ENCODE measurements at places on chromosomes 7 and 10.

GRCh38 chr10:61888744-61889143 lies 12.8 kb upstream of the ARID5B start:
- no peak for DNase-seq

DNA sequence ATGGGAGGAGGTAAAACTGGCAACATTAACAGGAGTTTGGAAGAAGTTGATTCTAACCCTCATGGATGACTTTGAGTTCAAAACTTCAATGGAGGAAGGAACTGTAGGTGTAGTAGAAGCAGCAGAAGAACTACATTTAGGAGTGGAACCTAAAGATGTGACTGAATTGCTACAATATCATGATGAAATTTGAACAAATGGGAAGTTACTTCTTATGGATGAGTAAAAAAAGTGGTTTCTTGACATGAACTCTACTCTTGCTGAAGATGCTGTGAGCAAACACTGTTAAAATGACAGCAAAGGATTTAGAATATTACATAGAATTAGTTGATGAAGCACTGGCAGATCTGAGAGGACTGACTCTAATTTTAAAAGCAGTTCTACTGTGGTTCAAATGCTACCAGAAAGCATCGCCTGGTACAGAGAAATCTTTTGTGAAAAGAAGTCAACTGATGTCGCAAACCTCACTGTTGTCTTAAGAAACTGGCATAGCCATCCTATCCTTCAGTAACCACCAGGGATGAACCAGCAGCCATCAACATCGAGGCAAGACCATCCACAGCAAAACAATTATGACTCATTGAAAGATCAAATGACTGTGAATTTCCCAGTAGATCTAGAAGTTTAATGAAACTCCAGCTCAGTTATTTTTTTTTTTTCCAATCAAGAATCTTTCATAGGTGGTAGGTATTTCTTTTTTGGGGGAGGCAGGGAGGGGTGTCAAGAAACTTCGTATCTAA lies 20.8 kb downstream of the BRAF start:
- DNase-seq, result no peak

GRCh38 chr7:143282124-143282523 lies 2.6 kb upstream of the TMEM139 start:
- DNase-seq, result no peak

GRCh38 chr10:112565434-112566053 lies 118.5 kb downstream of the VTI1A start:
- DNase-seq, result no peak

DNA sequence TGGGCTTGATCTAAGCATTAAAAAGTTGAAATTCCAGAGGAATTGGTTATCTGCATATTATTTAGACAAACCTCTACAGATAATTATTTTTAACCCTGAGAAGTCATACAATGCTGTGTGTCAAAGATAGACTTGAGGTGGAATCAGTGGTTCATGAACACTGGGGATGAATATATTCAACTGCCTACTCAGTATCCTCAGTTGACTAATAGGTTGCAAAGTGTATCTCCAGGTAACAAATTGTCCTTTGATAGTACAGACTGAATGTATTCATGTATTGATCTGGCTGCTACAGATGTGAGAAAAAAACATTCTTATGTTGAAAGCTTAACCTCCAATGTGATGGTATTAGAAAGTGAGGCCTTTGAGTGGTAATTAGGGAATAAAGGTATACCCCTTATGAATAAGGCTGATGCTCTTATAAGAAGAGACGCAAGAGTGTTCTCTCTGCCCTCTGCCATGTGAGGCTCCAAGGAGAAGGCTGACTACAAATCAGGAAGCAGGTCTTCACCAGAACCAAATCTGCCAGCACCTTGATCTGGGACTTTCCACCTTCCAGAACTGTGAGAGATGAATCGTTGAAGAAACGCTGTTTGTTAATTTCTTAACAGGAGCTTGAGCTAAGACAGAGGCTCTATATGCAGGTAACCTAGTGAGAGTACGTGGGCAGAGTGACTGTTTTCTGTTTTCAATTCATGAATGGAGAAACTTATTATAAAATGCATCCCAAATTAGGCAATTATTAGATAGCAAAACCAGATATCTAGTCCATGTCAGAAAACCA lies 7.5 kb downstream of the MRPL32 start:
- no peak for DNase-seq

DNA sequence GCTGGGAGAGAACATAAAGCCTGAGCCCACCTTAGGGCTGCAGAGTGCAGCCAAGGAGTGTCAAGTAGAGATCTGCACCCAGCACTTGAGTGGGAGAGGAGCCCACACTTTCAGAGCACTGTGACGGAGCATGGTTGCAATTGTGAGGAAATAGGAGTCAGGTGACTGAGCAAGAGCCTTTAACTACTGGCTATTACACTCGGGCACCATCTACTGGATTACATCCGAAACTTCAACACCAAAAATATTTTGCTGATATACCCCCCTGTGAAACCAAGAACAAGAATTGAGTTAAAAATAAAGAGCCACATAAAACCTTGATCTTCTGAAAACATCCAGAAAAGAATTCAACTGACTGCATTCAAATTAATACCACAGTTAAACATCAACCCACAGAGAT lies 657.9 kb downstream of the NXPH1 start:
- DNase-seq, result no peak

GRCh38 chr10:88456730-88457129 lies 126.4 kb downstream of the RNLS start:
- no peak for DNase-seq

DNA sequence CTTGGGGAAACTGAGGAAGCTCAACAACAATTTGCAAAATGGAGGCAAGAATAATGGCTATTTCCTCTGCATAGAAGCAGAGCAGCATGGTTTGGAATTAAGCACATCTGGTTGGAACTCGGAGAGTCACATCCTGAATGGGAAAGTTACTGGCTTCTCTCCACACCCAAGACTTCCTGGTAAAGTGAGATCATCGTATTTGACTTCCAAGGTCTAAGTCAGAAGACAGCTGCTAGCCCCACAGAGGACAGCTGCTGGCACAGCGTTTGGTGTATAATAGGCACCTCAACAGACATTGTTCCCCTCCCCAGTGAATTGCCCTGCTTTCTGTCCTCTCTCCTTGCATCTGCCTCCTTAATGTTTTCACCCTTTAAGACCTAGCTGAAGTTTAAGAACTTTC lies 37.0 kb upstream of the NRF1 start:
- no peak for DNase-seq

GRCh38 chr7:28408105-28408959 lies 4.0 kb upstream of the CREB5 start:
- DNase-seq, result no peak

DNA sequence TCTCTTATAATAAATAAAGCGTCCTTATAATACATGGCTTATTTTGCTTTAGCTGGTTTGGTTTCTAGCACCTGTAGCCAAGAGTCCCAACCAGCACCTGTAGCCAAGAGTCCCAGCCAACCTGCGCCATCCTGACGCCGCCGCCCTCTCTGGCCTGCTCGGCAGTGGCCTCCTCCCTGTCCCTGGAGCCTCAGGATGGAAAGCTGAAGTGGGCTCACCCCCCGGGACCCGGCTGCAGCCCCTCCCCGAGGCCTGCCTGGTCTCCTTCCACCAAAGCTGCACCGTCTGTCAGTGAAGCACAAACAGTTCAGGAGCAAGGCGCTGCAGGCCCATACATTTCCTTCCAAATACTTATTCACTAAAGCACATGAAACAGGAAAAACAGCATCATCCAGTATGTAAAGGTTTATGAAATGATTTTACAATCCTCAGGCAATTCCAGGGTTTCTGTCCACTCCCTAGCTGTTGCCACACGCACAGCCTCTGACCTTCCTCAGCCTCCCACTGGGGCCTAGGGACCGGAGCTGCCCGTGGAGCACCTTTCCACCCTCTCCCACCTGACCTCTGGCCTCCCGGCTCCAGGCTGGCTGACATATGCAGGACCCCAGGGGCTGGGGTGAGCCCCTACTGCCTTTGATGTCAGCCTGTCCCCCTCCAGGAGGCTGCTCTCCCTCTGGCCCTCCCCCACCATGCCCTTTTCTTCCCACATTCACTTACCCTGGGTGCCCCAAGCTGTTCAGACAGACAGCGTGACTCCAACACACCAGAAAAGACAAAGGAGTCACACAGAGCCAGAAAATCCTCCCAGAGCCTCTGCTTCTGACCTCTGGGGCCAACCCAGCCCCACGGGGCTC lies 149.6 kb upstream of the PPP2R2D start:
- DNase-seq, result no peak

DNA sequence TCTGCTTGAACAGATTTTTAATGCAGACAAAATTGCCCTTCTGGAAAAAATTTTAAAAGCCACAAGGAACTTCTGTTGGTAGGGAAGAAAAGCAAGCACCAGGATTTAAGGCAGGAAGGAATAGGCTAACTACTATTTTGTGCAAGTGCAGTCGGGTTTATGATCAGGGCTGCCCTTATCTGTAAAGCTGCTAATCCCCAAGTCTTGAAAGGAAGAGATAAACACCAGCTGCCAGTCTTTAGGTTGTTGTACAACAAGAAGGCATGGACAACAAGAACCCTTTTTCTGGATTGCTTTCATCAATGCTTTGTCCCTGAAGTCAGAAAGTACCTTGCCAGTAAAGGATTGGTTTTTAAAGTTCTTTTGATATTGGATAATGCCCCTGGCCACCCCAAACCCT lies 40.7 kb downstream of the RALA start:
- no peak for DNase-seq

DNA sequence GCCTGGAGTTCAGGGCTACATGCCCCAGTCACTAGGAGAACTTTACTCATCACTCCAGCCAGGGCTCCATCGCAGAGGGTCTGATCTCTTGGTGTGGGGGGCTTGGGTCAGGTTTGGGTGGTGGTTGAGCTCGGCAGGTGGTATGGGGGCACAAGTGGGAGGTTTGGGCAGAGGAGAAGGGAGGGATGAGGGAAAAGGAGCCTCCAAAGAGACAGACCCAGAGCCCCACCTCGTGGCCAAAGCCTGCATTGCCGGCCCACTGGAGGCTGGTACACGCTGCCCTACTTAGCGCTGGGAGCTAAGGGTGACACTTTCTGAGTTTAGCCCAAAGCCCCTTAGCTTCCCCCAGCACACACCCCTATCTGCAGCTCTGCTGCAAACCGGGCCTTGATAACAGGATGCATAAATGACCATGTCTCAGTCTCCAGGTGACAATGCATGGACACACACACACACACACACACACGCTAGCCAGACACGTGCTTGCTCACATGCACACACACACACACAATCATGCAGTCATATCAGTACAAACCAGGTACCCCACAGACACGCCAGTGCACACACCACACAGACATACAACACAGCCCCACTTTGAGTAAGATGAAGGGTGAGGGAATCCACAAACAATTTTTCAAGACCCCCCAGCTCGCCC lies 14.7 kb downstream of the LZTS2 start:
- peak; percentile 59 for DNase-seq

DNA sequence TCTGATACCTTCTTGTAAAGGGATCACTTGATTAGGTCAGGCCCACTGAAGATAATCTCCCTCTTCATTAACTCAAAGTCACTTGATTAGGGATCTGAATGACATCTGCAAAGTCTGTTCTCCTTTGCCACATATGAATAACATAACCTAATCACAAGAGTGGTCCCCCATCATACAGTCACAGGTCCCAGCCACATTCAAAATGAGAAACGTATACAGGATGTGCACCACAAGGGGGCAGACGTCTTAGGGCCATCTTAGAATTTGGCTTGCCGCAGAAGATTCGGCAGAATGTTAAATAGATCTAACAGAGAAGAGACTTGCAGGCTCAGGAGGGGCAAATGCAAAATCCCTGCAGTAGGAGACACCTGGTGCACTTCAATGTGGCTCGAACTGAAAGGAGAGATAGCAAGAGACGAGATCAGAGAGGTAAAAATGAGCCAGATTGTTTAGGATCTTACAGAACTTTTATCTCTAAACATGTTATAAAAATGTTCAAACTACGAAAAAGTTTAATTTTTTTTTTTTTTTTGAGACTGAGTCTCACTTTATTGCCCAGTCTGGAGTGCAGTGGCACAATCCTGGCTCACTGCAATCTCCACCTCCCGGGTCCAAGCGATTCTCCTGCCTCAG lies 10.4 kb upstream of the SMC3 start:
- DNase-seq, result peak; percentile 49

- DNase-seq, result no peak
These were observed 45.3 kb downstream of the CYP17A1 start for GRCh38 chr10:102791754-102792395.

DNA sequence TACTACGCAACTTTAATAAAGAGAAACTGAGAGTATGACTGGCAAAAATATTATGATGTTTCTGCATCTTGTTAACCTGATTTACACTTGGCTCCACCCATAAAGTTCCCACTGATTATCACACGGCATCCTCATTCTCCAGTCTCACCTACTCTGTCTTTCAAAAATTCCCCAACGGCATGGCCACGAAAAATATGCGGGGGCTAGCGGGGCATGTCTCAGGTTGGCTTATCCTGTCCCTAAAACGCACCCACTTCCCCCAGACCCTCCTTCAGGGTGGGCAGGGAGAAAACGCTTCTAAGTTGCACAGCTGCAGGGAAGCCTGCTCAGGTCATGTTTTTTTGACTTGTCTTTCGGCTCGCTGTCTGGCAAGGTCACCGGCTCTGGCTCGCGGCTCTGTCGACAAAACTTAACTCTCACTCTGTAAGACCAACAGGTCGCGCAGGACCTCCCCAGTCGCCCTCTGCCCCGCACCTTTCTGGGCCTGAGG lies 3.8 kb downstream of the CDK6 start:
- no peak for DNase-seq

DNA sequence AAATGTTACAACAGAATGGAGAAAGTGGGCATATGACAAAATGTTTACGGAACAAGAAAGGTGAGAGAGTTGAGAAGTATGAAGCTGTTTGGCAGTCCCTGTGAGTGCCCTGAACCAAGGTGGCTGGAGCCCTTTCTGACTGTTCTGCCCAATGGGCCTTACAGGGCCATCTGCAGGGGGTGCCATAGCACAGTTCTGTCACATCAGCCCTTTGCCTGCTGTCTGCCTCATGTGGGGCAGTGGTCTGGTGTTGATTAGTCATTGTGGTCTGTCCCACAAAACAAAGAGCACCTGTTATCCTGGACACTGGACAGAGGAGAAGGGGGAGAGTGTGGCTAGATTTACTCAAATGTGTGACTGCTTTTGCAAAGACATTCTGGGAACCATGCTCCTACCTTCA lies 51.5 kb upstream of the OSBPL3 start:
- DNase-seq, result no peak

DNA sequence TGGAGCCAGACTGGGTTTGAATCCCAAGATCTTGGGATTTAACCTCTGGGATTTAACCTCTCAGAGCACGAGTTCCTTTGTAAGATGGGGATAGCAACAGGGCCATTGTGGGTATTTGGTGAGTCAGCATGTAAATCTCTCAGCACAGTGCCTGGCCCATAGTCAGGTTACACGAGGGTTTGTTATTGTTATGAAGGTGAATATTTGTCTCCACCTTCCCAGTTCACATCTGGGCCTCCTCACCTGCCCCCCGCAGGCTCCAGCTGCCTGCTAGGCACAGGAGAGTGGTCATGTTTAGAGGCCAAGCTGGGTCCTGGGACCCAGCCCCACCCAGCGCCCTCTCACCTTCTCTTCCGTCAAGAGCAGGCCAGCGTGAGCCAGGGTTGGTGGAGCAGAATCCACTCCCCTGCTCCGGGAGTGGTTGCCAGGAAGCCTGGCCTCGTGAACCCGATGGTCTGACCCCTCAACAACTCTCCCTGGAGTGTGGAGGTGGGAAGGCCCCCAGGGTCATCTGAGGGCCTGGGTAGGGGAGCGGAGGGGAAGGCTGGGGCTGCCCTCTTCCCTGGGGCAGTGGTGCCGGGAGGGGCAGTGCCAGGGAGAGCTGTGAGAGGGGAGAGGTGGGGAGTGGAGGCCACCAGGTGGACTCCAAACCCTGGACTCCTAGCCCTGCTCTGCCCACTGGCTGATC lies 26.0 kb downstream of the FAM241B start:
- no peak for DNase-seq
